ENCODE measurements at places on chromosomes 2 and 18.

- no peak for DNase-seq
These were observed 72.1 kb upstream of the LMAN1 start for GRCh38 chr18:59431131-59431530.

DNA sequence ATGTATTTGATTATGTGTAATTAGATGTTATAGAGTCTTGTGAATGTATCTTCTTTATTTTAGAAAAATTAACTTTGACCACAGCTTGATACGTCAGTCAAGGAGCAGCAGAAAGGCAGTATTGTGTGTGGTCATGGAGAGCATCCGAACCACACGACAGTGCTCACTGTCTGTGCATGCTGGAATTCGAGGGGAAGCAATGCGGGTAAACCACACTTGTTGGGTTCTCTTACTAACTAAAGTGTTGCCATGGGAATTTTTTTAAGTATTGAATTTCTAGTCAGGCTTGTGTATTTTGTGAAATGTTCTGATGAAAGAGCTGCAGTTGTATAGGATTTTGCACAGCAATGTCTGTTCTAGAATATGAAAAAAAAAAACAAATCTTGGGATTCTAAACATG, 4.8 kb downstream of the PJVK start:
- DNase-seq, result no peak

DNA sequence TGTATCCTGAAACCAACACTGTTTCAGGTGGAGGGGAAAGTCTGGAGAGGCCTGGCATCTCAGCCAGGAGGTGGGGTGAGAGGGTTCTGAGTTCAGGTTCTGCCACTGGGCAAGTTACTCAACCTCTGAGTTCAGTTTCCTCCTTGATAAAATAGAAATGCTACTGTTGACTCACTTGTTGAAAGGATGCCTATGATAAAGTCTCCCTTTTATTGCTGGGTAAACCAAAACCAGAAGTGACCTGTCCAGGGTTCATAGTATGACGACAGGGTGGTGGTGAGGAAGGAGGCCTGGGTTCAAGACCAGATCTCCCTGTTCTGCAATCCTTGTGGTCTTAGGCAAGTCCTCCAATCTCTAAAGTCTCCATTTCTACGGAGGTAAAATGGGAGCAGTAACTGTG, 232.7 kb downstream of the PRKCE start:
- DNase-seq, result no peak

DNA sequence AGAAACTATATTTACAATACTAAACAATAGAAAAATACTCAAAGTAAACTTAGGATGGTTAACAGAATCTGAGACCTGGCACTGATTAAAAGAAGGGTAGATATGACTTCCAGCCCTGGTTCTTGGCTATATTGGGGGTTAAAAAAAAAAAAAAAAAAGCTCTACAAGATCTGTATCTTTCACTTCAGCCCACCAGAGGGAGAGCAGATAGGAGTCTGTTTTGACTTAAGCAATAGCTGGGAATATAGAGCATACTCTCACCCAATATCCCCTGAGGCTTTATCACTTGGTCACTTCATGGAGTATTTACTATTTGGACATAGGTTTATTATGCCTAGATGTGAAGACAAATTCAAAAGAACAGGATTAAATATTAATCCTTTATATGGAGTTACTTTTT, 598.9 kb upstream of the LINC00305 start:
- DNase-seq, result no peak
